Stimulated activated CD8-positive, alpha-beta memory T cell treated with anti-CD3 and anti-CD28 coated beads, Interleukin-15, amount 100 ng/mL, for 24 hours (primary cell): ENCODE measurements at places on chromosomes 7 and 10.
A peak's percentile ranks its signal among the peaks of the same experiment; 100 is the strongest.

DNA sequence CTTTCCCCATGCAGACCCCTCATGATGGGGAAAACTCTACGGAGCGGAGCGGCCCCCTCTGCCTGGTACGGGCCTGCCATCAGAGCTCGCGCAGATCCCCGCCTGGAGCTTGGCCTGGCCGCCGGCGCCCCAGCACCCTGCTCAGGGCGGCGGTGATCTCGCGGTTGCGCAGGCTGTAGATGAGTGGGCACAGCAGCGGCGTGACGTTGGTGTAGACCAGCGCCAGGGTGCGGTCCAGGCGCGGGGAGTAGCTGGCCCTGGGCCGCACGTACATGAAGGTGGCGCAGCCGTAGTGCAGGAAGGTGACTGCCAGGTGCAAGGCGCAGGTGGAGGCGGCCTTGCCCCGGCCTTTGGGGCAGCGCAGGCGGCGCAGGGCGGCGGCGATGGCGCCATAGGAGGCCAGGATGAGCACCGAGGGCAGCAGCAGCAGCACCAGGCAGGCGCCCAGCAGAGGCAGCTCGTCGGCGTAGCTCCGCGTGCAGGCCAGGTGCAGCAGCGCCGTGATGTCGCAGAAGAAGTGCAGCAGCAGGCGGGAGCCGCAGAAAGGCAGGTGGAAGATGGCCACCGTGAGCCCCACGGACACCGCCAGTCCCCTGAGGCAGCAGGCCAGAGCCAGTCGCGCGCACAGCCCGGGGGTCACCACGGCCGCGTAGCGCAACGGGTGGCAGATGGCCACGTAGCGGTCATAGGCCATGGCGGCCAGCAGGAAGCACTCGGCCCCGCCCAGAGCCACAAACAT is 33.4 kb downstream of the TAS2R41 start:
- no peak for DNase-seq

DNA sequence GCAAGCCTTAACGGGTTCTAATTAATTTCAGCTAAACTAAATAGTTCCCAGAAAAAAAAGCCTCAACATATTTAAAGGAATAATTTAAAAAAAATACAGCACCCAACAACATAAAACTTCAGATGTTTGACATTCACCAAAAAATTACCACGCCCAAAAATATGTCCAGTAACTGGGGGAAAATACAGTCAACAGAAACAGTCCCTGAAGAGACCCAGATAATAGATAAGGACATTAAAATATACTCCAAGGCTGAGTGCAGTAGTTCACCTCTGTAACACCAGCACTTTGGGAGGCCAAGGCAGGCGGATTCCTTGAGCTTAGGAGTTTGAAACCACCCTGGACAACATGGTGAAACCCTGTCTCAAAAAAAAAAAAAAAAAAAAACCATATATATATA is 78.0 kb downstream of the BTAF1 start:
- DNase-seq: no peak

DNA sequence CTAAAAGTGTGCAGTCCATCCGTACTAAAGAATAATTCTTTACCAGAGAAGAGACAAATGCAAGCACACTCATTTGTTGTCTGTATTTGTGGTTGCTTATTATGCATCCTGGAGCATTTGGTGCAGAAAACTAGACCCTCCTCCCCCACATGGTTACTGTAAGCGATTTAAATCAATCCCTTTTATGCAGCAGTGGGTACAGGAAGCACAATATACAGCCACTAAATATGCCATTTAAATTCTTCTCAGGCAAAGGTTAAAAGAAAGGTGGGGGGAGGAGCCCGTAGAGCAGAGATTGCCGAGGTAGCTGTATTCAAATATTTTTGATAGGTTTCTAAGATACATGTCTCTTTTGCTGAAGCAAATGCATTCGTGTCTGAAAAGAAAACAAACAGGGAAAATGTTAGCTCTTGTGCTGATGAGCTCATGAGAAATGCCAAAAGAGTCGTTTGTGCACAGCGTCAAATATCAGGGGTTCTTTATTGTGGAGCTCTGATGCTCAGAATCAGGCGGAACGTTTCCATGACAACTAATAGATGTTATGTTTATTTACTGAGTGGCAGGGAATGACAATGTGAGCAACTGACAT is 131.3 kb upstream of the NPVF start:
- DNase-seq: no peak

- no peak for DNase-seq
These were observed 118.6 kb upstream of the CARD11 start for GRCh38 chr7:3162289-3162688.

DNA sequence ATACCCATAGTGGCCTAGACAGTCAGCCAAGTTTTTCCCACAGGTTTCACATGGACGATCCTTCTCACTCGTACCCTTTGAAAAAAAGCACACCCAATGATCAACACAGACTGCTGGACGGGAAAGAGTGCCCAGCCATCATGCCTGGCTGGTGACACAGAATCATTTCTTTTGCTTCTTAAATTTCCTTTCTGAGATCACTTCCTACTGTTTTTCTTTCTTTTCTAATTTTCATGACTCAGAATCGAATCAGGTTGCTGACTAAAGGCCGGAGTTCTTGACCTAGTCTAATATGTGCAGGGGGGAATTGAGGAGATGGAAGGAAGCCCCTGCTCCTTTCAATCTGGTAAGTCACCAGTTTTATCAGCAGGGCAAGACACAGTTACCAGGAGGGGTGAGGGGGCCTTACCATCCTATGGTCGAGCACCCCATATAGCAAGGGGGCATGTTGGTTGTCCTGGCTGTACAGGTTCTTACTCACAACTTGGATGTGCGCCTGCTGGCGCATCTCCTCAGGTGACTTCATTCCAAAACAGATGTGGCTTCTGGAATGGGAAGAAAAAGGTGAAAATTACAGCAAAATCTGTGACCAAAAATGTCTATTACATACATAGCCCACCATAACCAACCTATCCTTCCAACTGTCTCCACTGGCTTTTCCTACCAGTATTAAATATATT is 3.5 kb downstream of the POLR3A start:
- DNase-seq: no peak

- DNase-seq: no peak
These were observed 22.1 kb downstream of the ARL5B start for GRCh38 chr10:18681366-18681765.

GRCh38 chr10:112951359-112952281 is 1.6 kb downstream of the TCF7L2 start:
- DNase-seq: no peak

DNA sequence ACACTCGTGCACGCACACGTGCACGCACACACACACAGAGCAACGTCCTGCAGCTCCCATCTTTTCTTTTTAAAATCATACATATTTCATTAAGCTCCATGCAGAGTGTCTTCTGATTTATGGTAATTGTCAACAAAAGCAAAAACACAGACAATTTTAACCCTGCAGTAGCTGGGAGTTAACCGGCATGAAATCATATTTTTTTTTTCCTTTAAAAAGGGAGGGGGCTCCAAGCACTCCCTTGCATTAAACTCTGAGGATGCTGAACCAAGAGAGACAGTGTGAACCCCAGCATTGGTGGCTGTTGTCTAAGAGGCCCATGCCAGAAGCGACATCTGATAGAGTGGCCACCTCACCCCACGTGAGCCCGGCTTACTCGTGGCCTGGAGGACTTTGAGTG is 542.6 kb downstream of the DNAJB6 start:
- no peak for DNase-seq

DNA sequence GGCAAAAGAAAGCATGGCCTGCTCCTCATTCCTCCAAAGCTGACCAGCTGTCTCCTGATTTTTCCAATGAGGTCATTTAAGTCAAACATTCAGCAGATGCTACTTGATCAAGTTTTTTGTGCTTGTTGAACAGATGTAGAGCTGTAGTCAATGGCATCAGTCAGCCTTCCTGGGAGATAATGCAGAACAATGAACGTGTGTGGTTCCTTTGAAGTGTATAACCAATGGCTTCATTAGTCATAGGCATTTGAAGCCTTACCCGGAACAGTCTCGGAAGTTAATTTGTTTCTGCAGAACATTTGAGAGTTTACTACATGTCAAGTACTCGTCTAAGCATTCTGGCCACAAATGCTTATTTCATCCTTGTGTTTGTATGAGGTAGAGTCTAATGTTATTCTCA is 227.1 kb downstream of the ADRA2A start:
- DNase-seq: no peak

- no peak for DNase-seq
These were observed 90.5 kb upstream of the PAX2 start for GRCh38 chr10:100654782-100655325.

GRCh38 chr7:130114776-130115175 is 44.4 kb downstream of the KLHDC10 start:
- DNase-seq: no peak

- no peak for DNase-seq
These were observed 52.9 kb downstream of the VIPR2 start for GRCh38 chr7:159091480-159092475.

GRCh38 chr7:40937879-40938278 is 765.0 kb downstream of the INHBA start:
- no peak for DNase-seq

- peak; percentile 45 for DNase-seq
These were observed 473 bp downstream of the ADCK2 start for GRCh38 chr7:140673063-140673773.

DNA sequence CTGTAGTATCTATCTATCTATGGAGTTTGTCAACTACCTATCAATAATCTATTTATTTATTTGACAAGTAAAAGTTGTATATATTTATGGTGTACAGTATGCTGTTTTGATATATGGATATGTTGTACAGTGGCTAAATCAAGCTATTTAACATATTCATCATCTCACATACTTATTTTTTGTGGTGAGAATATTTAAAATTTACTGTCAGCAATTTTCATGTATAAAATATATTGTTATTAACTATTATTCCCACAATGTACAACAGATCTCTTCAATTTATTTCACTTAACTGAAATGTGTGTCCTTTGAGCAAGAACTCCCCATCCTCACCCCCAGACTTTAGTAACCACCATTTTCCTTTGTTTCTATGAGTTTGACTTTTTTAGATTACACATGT is 14.5 kb downstream of the AGR3 start:
- DNase-seq: no peak
